ENCODE measurements at places on chromosomes 3 and 15.

DNA sequence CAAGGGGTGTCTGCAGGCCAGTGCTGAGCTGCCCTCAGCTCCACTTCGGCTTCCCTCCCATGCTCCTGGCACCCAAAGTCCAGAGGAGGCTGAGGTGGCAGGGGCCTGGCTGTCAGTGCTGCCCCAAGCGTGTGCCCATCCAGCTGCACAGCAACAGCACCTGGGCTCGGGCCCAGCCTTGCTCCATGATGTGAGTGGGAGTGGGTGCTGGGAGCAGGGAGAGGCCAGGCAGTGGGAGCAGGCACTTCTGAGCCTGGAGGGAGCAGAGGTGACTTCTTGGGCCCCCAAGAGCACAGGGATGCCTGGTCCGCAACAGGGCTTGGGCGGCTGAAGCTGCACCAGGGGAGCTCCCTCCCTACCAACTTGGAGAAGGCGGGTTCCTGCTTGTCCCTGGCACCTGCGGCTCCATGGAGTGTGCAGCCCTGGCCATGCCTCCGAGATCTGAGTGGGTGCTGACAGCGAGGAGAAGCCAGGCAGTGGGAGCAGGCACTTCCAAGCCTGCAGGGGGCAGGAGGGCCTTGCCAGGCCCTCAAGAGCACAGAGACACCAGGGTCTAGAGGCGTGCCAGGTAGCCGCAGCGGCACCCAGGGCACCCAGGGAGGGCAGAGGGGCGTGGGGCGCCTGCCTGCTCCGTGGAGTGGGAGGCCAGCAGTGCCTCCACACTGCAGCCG is 366.7 kb upstream of the SGO1 start:
- DNase-seq, result no peak

DNA sequence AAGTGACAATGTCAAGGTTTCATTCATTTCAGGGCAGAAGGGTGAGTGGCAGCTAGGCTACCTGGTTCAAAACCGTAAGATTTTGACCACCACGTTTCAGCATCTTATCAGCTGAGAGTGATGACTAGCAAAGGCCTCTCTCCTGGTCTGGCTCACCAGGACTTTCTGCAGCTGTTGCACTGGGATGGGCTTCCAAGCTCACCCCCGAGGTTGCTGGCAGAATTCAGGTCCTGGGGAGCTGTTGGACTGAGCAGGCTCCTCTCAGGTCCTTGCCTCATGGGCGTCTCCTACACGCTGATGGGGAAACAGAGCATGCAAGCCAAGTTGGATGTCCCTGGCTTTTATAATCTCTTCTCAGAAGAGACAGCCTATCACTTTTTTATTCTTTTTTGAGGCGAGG is 88.8 kb upstream of the RNU6-1 start:
- DNase-seq, result no peak

DNA sequence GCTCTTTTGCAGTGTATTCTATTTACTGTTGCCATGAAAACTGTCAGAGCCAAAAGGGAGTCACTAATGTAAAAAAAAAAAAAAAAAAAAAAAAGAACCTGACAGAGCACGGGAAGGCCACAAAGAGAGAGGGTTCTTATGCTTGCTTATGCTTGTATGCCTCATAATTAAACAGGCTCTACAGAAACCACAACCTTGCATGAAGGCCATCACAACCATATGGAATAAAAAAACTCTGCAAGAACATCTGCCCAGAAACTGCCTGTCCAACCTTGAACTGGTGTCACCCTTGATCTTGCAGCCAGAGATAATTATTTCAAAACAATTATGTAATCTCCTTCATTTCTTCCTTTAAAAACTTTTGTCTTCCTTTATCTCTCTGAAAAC is 50.1 kb downstream of the CFAP20DC start:
- no peak for DNase-seq

DNA sequence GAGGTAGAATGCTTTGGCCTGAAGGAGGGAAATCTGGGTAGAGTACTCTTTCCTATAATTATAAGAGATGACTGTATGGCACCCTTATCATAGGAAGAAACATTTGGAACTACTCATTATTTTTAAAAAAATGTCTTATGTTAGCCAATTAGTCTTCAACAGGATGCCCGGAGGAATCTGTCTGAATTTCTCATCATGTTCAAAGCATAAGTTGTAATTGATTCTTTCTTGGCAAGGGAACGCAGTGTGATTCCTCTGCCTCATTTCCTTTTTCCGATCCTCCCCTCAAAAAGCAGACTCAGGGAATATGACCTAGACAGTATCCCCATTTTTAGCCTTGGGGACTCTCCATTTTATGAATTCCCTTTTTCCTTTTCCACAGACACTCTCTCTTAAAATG is 165.1 kb downstream of the IL5RA start:
- no peak for DNase-seq

GRCh38 chr15:58475573-58476524 is 44.1 kb downstream of the LIPC start:
- DNase-seq, result peak; percentile 5

GRCh38 chr3:180633722-180634121 is 31.8 kb downstream of the TTC14 start:
- DNase-seq, result no peak

DNA sequence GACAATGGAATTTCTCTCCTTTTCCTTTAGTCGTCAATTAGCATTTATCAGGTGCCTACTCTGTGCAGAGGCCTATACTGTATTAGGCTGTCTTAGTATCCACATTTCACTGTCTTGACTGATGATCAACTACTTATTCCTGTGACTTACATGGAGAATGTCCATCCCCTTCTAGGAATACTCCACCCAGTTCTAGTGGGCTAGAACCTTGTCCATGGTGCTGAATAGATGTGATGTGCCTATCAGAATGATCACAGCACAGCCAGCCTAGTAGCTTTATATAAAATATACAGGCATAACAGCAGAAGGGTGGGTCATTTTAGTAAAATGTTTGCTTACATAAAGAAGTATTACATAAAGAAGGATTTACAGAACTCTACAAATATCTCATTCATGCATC is 621.4 kb downstream of the PDCD6IP start:
- no peak for DNase-seq

DNA sequence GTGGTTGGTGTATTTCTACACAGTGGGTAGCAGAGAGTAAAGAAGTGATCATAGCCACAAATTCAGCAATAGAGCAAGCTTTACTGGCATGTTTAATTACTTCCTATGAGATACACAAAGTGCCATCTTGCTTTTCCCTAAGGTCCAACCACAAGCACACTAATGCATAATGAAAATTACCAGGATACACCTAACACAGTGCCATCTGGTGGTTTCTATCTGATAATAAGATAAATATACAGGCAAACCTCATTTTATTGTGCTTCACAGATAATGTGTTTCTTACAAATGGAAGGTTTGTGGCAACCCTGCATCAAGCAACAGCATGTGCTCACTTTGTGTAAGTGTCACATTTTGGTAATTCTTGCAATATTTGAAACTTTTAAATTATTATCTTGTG is 223.0 kb downstream of the NSUN3 start:
- no peak for DNase-seq

- no peak for DNase-seq
These were observed 11.9 kb upstream of the ROBO2 start for GRCh38 chr3:77028005-77028404.

DNA sequence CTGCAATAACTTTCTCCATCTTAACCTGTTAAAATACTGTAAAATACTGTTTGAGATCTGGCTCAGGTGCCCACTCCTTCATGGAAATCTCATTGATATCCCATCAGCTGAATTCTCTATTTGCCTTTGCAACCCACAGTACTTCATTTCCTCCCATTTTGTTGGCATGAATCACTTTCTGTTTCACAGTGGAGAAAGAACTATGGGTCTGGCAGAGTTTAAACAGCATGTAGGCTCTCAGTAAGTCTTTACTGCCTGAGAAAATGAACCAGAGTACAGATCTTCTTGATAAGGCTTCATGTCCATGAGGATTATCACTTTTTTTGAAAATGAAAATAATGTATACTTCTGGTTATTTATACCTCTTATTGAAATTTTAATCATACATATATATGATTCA is 245.9 kb downstream of the NAALADL2 start:
- no peak for DNase-seq
